ENCODE measurements at places on chromosomes 1 and 21. TPM values are rescaled to one million over a fixed set of nuclear protein-coding genes. Genes with fewer than 3 reads are reported as not detected.

The GBP2 gene
- 0.98 TPM for total RNA-seq

The NBPF20 gene
- total RNA-seq, result 3.8 TPM

DNA sequence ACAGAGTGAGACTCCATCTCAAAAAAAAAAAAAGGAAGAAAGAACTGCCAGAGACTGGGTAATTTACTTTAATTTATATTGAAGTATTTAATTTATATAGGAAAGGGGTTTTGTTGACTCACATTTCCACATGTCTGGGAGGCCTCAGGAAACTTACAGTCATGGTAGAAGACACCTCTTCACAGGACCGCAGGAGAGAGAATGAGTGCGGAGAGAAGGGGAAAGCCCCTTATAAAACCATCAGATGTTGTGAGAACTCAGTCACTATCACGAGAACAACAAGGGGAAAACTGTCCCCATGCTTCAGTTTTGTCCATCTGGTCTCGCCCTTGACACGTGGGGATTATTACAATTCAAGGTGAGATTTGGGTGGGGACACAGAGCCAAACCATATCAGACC, 25.8 kb upstream of the PPP1R8 start:
- no peak for DNase-seq
- no peaks in the 10 kb centered on the region for H3K27me3 ChIP-seq
- H3K4me1 ChIP-seq, result no peaks in the 10 kb centered on the region
- no peak overlapping the region for H3K27ac ChIP-seq
- peaks cover 16% of the 10 kb centered on the region for H3K36me3 ChIP-seq

DNA sequence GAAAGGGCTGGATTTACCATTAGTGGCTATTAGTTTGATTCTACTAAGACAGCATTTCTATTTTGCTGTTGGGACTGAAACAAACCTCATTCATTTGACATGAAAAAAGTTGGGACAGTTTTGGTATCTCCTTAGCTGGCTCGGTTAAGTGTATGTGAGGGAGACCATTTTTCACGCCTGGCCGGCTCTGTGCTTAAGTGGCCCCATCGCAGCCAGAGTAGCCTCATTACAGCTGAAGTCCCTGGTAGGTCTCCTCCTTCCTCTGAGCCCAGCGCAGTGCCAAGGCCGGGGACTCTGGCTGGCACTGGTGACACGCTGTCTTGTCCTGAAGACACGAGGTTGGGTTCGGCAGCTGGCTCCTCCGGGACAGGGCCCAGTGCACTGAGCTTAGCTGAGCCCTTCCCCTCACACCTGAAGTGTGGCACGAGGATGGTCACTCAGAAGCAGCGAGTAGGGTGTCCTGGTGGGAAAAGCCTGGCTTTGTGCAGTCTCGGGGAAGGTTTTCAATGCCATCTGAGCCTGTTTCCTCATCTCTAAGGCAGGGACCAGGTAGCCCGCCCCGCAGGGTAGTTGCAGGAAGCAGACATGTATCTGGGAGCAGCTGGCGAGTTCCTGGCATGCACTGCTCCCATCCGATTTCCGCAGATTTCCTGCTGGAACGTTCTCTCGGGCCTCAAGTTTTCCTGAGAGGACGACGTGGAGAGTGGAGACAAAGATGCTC, 196.5 kb downstream of the DYRK1A start:
- no peak overlapping the region for H3K4me3 ChIP-seq
- H3K27ac ChIP-seq, result peak overlapping the region; percentile 89
- H3K4me1 ChIP-seq, result peaks cover 16% of the 10 kb centered on the region

DNA sequence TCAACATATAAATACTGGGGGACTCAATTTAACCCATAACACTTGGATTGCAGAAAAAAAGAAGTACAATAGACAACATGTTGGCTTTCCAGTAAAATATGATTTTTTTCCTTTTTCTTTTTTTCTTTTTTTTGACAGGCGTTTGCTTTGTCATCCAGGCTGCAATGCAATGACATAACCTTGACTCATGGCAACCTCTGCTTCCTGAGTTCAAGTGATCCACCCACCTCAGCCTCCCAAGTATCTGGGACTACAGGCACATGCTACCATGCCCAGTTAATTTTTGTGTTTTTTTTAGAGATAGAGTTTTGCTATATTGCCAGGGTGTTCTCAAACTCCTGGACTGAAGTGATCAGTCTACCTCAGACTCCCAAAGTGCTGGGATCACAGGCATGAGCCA, 1512.0 kb upstream of the PRMT6 start:
- no peaks in the 10 kb centered on the region for H3K27me3 ChIP-seq
- no peak for DNase-seq
- H3K36me3 ChIP-seq, result no peaks in the 10 kb centered on the region
- no peak overlapping the region for H3K4me3 ChIP-seq
- H3K27ac ChIP-seq, result no peak overlapping the region

DNA sequence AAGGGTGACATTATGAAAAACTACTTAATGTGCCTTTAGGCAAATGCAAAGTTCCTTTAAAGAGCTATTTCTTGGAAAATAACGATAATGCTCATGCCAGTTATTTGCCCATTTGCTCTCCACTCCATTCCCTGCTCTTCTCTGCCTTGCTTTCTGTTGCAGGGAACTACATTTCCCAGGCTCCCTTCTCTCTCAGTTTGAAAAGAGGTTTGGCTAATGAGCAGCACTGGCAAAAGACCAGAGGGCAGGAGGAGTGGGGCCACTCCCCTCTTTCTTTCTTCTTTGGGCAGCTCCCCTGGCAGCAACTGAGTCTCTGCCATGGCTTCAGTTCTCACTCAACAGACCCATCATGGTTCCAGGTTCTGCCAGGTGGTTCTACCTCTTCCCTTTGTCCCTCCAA, 130.5 kb downstream of the RWDD3 start:
- no peaks in the 10 kb centered on the region for H3K36me3 ChIP-seq
- no peaks in the 10 kb centered on the region for H3K4me1 ChIP-seq
- peaks cover 24% of the 10 kb centered on the region for H3K27me3 ChIP-seq
- no peak overlapping the region for H3K27ac ChIP-seq
- H3K4me3 ChIP-seq, result no peak overlapping the region

- no peak for DNase-seq
- no peak overlapping the region for H3K4me3 ChIP-seq
- no peak overlapping the region for H3K27ac ChIP-seq
- H3K27me3 ChIP-seq, result no peaks in the 10 kb centered on the region
- no peaks in the 10 kb centered on the region for H3K36me3 ChIP-seq
Measured at GRCh38 chr1:18581420-18581880, 49.2 kb upstream of the PAX7 start.

Measured in HCT116 (cell line).